ENCODE measurements at places on chromosomes 13 and 19.

DNA sequence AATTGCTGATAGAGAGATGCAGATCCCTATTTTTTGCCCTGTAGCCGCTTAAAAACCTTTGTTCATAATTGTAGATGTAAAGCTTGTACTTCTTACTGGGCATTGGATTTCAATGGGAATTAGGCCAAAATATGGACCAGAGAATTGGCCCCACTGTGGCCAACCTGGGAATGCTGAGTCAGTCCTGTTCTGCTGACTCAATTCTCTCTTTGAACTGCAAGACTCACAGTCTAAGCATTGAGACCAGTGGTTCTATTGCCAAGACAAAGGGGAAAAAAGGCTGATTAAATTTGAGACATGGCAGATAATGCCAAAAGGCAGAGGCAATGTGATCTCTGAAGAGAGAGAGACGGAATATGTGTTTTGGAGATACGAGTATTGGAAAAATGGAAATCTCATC lies 72.5 kb upstream of the UBL3 start:
- DNase-seq: no peak

GRCh38 chr19:47848823-47849473 lies 10.1 kb upstream of the TPRX2 start:
- no peak for DNase-seq

- no peak for DNase-seq
These were observed 687.4 kb downstream of the DIAPH3 start for GRCh38 chr13:59476366-59476765.

- no peak for DNase-seq
These were observed 20.4 kb upstream of the ZNF91 start for GRCh38 chr19:23415561-23416191.

DNA sequence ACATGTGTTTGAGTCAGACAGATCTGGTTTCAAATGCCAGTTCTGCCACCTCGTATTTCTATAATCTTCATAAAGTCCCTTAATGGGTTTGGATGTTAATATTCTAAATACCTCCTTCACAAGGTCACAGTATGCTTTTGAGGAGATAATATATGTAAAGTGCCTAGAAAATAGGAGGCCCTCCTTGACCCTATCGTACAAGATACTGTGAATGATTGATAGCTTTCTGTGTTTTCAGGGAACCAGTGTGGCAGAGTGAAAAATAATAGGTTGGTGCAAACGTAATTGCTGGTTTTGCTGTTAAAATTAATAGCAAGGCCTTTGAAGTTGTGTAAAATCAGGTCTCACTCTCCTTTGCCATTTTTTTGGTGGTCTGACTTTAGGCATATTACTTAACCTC lies 77.5 kb upstream of the SCEL start:
- no peak for DNase-seq

- DNase-seq: no peak
These were observed 547 bp downstream of the KCNN1 start for GRCh38 chr19:17967257-17968051.

- DNase-seq: no peak
These were observed 9.7 kb downstream of the PALM start for GRCh38 chr19:718251-718951.

DNA sequence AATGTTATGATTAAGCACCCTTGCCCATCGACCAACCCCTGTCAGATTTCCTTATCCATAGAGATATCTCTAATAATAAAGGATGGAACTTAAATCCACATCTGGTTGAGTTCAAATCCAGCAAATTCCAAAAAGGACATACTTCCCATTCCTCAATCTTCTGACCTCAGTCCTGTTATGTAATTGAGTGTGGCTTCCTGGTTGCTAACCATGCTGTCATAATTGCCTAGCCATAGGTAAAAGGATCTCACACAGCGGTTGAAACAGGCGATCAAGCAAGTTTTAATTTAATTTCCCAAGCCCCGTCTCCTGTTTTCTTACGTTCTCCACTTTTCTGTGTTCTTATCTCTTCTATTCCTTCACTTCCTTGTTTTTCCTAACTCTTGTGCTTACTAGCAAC lies 550.3 kb downstream of the GPC6 start:
- no peak for DNase-seq

- no peak for DNase-seq
These were observed 40.0 kb downstream of the UNC13A start for GRCh38 chr19:17648097-17648660.

DNA sequence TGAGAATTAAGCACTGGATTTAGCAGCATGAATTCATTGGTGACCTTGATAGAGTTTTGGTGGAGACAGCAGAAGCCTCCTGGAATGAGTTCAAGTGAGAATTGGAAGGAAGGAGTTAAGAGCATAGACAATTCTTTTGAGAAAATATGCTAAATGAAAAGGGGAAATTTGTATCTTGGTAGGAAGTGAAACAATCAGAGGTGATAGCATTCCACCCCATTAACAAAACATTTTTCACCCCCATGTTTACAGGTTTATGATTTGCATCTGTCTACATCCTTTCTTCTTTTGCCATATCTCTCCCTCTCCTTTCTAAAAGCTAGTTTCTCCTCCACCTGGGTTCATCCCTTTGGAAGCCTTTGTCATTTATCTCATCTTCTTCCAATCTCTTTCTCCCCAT lies 27.5 kb downstream of the LNX2 start:
- no peak for DNase-seq

DNA sequence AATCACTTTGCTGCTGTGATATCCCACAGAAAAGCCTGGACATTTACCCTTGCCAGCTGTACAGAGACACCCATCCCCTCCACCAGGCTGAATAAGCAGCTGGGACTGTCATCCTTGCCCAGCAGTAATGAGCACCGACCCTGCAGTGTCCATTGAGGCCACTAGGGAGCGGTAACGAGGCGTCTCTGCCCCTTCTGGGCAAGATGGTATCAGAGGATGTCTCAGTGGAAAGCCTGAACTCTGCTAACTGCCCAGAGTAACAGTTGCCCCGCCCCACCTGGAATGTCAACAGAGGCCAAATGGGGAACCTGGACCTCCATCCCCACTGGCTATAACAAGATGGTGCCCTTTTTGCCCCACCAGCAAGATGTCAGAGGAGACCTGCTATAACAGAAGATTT lies 22.8 kb upstream of the CEACAM20 start:
- peak; percentile 2 for DNase-seq

DNA sequence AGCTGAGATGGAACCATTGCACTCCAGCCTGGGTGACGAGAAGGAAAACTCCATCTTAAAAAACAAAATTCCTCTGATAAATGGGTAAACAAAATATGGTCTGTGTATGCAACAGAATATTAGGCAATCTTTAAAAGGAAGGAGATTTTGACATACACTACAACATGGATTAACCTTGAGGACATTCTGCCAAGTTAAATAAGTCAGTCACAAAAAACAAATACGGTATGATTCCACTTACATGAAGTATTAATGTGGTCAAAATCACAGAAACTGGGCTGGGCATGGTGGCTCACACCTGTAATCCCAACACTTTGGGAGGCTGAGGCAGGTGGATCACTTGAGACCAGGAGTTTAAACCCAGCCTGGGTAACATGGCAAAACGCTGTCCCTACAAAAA lies 3.0 kb upstream of the ZNF444 start:
- no peak for DNase-seq

GRCh38 chr13:28505543-28506135 lies 10.7 kb upstream of the FLT1 start:
- peak; percentile 59 for DNase-seq

DNA sequence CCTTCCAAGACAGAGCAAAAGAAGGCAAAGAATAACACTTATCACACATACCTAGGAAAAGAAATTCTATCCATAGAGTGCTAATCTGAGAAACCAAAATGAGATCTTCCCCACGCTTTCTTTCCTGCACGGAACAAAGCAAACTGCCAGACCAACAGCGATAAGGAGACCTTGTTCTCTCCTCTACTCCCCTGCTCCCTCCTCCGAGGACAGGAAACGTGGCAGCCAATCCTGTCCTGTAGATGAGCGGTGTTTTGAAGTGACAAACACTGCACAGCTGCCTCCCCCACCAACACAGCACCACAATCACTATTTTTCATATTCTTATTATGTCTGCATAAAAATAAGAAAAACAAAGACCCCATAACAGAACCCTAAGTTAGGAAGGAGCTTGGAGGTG lies 113.9 kb upstream of the IRS2 start:
- no peak for DNase-seq

DNA sequence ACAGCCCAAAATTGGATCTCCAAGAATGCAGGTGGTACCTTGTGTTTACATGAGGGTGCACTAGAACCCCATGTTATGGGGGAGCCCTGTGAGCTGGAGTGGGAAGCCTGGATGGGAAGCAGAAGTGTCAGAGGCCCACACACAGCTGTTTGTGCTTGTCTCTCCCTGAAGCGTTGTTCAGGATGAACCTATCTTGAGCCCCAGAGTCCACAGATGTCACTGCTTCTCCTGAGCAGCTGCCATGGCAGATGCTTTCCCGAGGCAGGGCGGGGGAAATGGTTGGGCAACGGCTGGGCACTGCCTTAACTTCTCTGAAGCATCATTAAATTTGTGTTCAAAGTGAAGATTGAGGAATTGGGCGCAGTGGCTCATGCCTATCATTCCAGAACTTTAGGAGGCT lies 17.1 kb upstream of the CHST8 start:
- DNase-seq: no peak

- DNase-seq: no peak
These were observed 92.8 kb upstream of the TPP2 start for GRCh38 chr13:102504002-102504401.

DNA sequence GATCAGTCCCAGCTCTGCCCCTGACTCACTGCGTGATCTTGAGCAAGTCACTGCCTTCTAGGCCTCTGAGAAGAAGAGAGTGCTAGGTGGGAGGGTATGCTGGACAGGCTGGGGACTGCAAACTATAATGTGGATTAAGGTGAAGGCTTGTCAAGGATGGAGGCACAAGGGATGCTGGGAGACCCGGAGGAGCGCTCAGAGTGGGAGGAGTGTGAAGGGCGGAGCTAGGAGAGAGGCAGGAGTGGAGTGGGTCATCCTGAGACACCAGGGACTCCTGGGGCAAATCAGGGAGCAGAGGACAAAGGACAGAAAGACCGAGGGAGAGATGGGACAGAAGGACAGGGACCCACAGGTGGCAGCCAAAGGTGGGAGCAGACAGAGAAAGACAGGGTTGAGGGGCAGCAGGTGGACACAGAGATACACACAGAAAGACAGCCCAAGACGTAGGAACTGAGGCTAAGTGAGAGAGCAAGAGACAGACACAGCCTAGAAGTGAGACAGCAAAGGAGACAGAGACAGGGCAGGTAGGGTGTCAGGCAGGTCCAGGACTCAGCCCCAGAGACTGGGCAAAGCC lies 2.6 kb downstream of the GRIK5 start:
- no peak for DNase-seq

DNA sequence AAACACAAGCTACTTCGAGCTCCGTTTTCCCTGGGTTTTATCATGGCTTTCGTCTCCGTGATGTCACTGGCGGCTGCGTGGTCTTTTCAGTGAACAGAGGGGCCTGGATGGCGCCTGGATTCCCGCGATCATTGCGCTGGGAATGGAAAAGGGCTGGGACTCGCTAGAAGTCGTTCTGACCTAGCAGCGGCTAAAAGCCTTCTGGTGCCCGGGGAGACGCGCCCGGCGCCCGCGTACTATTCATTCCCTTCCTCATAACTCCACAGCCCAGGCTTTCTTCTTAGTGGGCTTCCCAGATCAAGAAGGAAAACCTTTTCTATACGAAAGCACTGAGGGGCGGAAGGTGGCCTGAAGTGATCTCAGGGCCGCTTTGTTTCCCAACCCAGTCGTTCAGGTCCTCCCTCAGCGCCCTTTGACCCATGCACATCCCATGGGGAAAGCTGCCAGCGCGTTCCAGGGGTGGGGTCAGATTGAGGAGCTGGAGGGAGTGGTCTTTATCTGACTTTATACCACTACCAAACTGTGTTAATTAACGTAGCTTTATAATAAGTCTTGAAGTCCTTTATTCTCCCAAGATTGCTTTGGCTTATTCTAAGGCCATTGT lies 96.6 kb downstream of the ELF1 start:
- DNase-seq: no peak

GRCh38 chr19:31318790-31319425 lies 30.3 kb downstream of the TSHZ3 start:
- DNase-seq: no peak

DNA sequence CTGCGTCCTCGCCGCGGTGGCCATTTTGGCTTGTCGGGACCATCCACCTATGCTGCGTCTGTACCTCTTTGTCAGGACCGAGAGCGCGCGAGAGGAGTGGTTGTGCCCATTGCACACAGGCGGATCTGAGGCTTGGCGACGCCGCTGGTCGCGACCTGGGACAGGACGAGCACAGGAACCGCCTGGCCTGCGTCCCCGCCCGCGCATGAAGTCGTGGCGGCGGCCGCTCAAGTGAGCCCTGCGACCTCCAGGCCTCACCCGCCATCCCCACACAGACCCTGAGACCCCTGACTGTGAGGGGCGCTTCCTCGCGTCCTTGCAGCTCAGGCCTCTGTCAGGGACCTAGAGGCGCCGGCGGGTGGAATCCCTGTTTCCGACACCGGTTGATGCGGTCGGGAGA lies 16.8 kb downstream of the ZNF586 start:
- DNase-seq: no peak

DNA sequence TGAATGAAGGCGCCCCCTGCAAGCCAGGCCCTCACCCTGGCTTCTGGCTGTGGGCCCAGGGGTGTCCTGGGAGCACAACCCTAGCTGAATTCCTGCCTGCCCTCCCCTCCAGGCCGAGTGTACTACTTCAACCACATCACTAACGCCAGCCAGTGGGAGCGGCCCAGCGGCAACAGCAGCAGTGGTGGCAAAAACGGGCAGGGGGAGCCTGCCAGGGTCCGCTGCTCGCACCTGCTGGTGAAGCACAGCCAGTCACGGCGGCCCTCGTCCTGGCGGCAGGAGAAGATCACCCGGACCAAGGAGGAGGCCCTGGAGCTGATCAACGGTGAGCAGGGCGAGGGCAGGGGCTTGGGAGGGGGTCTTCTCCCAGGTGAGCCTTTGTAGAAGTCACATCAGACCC lies 3.2 kb downstream of the PIN1 start:
- no peak for DNase-seq

- DNase-seq: no peak
These were observed 84.2 kb downstream of the TNFRSF19 start for GRCh38 chr13:23654111-23655110.

DNA sequence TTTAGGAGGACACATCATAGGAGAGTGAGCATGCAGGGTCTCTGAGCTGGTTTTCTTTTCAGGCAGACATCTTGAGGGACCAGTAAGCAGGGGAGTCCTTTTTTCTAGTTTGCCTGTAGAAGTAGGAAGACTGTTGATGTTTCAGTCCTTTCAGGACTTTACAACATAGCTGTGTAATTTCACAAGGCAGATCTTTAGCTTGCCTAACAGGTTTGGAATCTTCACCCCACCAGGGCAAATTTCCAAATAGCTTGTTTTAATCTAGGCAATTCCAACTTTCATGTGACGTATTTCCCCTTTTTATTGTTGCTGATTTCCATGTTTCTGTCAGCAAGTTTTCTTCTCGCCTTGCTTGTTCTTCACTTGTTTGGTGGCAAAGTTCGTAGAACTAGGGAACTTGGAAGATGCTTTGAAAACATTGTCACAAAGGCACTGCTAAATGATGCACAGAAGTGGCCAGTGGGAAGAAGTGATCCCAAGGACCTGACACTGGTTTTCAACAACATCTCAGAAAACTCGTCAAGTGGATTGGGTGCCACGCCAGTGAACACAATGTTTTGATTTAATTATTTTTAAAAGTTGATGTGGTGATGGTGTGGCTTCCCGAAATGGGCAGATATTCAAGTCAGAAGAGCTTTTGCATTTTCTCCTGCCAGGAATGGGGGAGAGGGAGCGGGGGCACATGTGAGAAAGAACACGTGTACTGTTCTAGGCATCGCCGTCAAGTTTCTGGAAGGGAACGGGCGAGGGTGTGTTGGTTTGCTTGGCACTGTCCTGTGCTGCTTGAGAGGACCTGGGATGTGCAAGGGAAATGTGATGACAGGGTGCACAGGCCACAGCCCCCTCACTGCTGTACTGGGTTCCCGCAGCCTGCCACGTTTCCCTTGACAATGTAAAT lies 418.6 kb downstream of the OXGR1 start:
- no peak for DNase-seq

All from GDM1 (cell line).